Kidney (tissue), 22 donors: ENCODE measurements at places on chromosomes 2 and 18. TPM values are rescaled to one million over a fixed set of nuclear protein-coding genes. Genes with fewer than 3 reads are reported as not detected.

Gene CNNM4
- 14.5 TPM for total RNA-seq

Gene NCKAP1
- 140 TPM for total RNA-seq

Gene KCTD1
- 83.7 TPM for total RNA-seq

Gene PDCL3
- total RNA-seq: 20.1 TPM

Gene ZBTB7C
- total RNA-seq: 13.8 TPM

Gene DYSF
- total RNA-seq: 19.8 TPM

Gene ANKRD30BL
- total RNA-seq: not detected

Gene ZNF804A
- total RNA-seq: 0.19 TPM

Gene ARID5A
- total RNA-seq: 26.3 TPM

Gene TMEM163
- 5.9 TPM for total RNA-seq

Gene IL18RAP
- total RNA-seq: 2.0 TPM

Gene GDF7
- total RNA-seq: 12.5 TPM

Gene DNPEP
- 53.3 TPM for total RNA-seq

Gene GPR148
- not detected for total RNA-seq

Gene SULT1C2
- 67.4 TPM for total RNA-seq

Gene CERKL
- total RNA-seq: 8.0 TPM
